ENCODE measurements at places on chromosomes 3 and 15.
A peak's percentile ranks its signal among the peaks of the same experiment; 100 is the strongest.

DNA sequence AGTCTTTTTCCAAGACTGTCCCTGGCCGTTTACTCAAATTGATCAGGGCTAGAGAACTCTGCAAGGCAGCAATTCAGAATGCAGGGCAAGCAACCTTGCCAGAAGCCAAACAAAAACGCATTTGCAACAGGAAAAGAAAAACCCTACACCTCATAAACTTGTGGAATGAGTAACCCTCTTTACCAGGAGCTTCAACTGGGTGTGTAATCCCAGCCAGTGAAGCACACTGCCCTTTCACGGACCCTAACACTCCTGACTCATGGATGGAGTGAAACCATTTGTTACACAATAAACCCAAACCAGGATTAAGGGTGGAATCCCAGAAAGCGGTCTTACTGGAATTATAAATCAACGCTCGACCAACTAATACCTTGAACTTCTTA, 14.8 kb upstream of the LDHAL6B start:
- peak; percentile 83 for DNase-seq

DNA sequence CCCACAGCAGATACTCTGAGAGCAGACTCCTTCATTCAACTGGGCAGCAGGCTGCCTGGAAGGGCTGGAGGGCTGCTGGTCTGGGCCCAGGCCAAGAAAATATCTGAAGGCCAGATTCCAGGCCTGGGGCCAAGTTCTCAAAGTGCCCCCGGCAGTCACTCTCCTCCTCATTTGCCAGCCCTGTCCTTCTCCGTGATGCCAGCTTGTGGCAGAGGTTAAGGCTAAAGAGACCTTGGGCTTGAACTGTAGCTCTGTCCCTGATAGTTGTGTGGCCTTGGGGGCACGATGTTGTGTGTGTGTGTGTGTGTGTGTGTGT, 39.0 kb downstream of the FAM3D start:
- DNase-seq, result no peak

DNA sequence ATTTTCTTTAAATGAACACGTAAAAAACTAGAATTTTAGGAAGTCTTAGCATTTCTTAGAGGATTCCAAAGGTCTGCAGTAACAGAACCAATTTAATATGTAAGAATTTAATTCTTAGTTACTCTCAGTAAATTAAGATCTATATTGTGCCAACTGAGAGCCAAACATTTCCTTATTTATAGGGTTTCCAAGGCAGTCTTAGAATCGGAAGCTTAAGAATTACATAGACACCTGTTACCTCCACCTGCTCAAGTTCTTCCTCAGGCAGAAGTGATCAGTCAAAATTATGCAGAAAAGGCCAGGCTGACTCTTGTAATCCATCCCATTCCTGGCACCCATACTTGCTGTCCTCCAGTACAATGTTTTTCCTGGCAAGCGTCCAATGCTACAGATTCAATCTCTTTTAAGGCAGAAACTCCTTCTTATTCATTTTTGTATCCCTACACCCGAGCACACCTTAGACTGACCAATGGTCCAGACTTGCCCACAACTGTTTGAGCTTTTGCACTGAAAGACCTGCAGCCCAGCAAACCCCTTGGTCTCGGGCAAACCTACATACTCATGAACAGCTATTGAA, 64.3 kb downstream of the NCEH1 start:
- no peak for DNase-seq

DNA sequence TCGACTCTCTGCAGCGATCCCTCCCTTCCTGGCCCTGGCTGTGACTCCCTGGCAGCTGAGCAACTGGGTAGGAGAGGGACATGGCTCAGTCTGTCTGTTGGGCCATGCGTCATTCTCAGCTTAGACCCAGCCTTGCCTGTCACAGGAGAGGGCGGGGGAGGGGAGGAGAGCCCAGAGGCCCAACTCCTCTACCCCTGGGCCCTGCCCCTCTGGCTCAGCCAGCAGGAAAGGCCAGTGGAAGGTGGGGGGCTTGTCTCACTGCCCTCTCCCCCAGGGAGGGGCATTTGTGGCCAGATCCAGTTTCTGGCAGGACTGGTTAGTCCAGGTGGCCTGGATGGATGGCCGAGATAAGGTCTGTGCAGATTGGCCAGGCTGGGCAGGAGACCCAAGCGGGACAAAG, 31.6 kb downstream of the DNAJB8 start:
- DNase-seq, result no peak

DNA sequence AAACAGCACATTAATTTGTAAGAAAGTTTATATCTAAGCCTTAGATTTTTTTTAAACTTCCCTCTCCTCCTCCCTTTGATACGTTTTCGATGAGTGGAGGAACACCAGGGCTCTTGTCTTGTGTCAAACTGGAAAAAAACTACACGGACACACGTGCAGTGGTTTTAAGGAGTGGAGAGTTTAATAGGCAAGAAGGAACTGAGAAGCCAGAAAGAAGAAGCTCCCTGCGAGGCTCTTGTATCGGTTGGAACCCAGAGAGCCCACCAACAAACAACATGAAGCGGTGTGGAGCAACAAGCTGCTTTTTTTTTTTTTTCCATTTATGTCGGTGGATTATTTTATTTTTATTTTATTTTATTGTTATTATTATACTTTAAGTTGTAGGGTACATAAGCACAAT, 18.6 kb downstream of the NDUFB4 start:
- no peak for DNase-seq

- DNase-seq, result no peak
Observed at GRCh38 chr3:18345015-18345367, 80.1 kb downstream of the SATB1 start.

DNA sequence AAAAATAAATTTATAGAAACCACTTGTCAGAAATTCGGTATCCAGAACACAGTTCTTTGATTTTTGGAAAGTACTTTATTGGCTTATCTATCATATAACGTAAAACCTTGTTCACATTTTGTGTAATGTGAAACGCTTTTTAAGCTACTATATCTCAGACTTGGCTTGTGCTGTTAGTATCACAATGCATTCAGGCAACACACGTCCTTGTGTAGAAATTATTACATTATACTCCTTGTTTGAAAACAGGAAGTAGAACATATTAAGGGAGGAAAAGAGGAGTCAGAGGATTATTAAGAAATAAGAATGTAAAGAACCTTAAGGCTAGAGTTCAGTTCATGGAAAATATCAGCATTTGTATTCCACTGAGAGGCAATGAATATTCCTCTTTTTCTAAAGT, 1.6 kb downstream of the DNAJC13 start:
- no peak for DNase-seq

DNA sequence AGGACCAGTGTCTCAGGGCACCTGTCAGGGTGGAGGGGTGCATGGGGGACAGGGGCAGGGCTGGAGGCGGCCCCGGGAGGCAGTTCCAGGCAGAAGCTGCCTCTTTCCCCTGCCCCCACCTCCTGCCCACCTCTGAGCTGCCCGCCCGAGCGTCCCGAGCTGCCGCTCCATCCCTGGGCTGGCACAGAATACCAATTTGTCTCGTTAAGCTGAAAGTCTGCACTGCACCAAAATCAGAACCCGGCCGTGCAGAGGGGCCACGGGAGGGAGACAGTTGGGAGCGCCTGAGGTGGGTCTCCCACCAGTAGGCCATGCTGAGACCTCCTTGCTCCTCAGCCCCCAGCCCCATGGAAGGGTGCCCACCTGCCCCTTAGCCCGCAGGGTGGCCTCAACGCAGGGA, 1.3 kb upstream of the ATP2B2 start:
- DNase-seq, result no peak

- no peak for DNase-seq
Observed at GRCh38 chr3:53808496-53808895, 37.7 kb downstream of the CHDH start.

DNA sequence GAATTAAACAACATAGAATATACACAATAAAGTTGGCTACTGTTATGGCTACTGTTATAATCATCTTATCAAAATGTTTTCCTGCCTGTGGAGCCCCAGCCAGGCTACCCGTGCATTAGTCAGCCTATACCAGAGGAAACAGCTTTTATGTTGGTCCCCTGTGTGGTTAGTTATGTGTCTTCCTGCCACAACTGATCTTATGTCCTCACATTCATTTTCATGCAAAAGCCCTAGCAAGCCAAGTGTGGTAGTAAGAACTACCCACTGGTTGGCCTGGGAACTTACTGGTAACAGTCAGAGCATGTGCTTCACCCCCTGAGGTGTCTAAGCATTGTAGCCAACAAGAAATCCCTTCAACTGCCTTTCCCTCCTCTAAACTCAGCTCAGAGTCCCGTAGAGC, 21.8 kb downstream of the MGLL start:
- no peak for DNase-seq

GRCh38 chr15:95284492-95284891, 1046.0 kb upstream of the NR2F2 start:
- DNase-seq, result no peak

DNA sequence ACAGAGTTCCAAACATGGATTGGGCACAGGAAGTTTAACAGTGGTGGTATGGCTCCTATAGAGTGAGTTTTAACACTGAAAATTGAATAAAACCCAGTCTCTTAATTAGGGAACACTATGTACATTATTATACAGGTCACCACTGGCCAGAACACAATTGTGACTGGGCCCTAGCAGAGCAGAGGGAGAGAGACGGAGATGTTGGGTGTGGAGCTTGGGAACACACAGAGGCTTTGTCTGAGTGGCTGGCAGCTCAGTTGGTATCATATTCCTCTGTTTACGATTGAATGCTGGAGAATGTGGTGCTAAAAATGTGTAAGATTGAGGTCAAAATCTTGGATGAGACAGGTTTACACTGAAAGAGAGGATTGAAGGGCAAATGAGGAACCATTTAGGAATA, 6.8 kb upstream of the MOBP start:
- DNase-seq, result no peak

GRCh38 chr3:46163556-46164041, 44.5 kb downstream of the CCR1 start:
- no peak for DNase-seq

DNA sequence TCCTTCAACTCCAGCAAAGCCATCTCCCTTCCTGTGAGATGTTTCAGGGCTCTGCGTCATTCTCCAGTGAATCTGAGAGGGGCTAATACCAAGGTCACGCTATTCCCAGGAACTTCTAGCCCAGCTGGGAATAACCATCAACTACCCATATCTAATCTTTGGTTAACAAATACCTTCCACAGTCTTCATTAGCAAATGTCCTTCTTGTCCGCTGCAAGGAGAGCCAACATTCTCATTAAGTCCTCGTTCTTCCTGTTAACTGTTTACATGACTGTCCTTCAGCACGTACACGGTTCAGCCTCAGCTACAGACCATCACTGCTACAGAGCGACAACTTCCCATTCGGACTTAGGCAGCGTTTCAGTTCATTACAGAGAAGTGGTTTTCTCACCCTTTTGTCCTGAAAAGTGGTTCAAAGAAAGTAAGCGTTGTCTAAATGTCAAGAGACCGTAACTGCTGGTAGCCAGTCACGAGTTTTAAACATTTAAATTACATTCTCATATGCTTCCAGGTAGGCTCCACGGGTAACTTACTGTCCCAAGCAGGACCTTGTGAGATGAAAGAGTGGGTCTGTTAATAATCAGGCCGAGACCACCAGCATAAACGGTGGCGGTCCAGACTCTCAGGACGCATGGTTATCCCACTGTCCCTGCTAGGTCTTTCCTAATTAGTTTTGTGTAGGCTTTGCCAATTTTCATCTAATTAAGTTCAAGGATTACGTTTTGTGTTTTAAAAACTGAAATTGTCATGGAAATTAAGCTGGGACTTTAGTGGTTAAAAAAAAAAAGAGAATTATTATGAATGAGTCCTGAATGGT, 63.8 kb downstream of the CHSY1 start:
- peak; percentile 83 for DNase-seq

DNA sequence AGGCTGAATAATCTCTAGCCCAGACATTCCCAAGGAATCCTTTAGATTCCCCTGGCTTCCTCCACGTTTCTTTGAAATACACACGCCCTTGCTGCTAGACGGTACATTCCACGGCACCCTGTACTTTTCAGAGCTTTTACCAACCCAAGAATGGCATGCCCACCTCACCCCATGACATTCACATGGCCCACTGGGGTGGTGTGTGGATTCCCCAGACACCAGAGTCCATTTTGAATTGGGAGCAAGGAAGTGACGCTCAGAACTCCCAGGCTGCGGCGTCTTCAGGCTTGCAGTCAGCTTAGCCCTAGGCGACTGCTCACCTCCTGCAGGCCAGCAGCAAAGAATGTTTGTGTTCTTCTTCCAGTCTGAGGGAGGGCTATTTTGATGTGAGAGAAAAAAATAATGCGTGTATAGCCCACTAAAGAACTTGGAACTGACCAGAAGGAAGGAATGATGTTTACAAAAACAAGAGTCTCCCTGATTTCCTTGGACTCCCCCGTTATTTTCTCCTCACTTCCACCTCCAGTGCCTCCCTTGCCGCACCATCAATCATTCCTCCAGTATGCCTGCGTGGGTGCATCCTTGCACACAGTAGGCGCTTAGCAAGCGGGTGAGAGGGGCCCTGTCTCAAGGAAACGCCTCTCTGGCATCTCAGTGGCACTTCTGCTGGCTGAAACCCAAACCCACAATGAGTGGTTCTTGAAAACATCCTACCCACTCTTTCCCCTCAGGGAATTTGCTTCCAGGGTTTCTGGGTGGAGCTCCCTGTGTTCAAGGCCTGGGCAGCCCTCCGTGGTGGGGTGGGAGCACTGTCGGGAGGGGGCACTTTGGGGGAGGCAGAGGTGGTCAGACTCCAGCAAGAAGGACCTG, 59.9 kb downstream of the SMAD6 start:
- DNase-seq, result no peak

DNA sequence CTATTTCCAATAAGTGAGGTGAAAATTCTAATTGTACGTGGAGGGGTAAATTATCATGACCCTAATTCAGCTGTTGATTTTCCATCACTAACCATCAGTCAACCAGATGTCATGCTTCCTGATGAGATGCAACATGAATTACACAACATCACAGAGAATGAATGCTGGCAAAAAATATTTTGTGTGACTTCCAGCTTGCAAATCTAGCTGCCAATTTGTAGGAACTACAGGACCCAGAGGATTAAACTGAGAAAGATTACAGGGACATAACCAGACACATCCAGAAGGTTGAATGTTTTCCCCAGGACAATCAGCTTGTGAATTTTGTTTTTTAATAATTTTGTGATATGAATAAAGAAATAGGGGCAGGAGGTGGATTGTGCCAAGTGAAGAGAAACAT, 349.0 kb upstream of the ATP10A start:
- no peak for DNase-seq

- DNase-seq, result no peak
Observed at GRCh38 chr3:127034195-127034989, 51.5 kb downstream of the PLXNA1 start.

DNA sequence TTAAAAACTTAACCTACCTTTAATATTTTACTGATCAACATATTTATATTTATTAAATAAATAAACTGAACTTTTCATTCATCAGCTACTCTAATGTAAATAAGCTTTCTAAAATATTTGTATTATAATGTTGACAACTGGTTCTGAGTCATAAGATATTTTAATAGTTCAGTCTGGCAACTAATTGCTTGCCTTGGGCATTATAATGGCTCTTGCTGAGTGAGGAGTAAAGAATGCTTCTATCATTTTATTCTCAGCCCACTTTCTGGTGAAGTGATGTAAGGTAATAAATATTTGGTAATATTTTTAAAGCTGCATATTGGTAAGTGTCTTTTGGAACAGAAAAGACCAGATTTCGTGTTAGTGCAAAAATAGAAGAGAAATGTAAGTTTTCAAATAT, 81.5 kb downstream of the DIPK2A start:
- peak; percentile 34 for DNase-seq
